GM03348 (cell line): ENCODE measurements at places on chromosomes 4 and X.

DNA sequence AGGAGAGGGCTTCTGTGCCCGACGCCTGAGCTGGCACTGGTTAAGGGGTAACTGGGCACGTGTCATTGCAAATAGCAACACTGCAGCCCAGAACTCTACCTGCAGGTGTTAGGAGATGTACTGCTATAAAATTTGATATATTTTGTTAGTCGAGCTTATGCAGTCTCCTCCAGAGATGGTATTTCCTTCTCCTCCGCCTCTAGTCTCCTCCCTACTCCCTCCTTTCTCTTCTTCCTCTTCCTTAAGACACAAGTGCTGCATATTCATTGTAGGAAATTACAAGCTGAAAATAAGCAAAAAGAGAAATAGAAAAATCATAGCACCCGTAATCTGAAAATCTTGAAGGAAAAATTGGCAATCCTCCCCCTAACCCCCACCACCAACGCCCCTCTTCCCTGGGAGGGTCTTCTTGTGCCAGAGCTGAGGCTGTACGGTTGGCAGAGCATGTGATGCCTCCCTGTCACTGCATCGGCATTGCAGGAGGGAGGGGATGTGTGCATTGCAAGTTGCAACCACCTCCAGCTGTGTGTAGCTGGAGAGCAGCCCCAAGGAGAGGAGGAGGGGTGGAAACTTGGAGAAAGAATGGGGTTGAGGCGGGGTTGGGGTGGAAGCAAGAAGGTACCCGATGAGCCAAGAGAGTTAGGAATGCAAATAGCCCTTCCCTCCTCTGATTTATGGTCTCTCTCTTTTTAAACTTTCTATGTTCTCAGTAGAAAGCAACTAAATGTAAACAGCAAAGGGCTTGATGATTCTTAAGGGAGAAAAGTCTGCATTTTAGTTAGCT, 48.3 kb upstream of the MND1 start:
- DNase-seq: peak; percentile 93

- DNase-seq: peak; percentile 59
Observed at GRCh38 chr4:54543088-54543795, 114.5 kb upstream of the KIT start.

GRCh38 chr4:187251896-187252295, 528.2 kb upstream of the FAT1 start:
- no peak for DNase-seq

DNA sequence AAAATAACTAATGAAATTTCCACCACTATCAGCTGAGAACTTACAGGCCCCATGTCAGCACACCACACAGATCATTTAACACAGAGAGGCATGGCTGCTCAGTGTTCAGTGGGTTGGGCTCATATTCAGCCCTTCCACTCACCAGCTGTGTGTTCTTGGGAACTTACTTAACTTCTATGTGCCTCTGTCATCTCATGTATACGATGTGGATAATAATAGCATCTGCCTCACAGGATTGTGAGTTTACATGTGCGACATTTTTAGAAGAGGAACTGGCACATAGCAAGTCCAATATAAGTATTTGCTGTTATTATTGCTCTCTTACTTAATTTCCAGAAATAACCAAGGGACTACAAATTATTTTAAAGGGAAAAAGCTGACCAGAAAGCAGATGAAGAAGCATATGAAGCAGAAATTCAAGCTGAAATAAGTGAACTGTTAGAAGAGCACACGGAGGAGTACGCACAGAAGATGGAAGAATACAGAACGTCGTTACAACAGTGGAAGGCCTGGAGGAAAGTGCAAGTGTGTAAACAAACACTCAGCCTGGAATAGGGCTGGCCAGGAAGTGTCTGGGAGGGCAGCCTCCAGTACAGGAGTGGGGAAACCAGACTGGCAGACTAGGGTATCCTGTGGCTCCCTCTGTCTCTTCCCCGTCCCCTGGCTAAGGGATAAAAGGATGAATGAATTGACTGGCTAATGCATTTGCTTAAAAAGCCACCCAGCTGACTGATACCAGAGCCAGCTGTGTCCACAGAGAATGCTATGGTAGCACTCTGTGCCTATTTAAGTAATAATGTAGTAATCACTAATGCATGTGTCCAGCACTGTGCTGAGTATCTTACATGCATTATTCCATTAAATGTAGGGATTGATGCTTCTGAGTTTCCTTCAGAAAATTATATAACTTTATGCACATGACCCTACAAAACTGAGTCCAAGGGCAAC, 67.1 kb downstream of the CC2D2A start:
- no peak for DNase-seq

DNA sequence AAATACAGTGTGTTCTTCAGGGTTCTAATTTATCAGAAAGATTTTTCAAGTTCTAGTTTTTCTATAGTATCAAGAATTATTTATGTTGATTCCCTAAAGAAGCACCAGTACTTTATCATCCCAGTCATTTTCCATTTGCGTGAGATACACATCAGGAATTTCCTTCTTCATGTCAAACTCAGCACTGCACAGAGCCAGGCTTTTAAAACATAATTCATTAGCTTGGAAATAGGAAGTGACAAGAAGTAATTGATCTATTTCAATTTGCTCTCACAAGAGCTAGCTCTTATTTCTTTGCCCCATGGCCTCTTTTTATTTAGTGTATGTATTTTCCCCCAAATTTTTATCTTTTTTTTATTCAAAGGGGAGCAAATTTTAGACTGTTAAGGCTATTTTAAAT, 13.0 kb upstream of the SLC10A4 start:
- no peak for DNase-seq
